Left colon (tissue), 2 donors: ENCODE measurements at places on chromosomes 13 and 19. TPM values are rescaled to one million over a fixed set of nuclear protein-coding genes. Genes with fewer than 3 reads are reported as not detected.

The ETV2 gene
- total RNA-seq: 0.87 TPM

The CYP2A6 gene
- not detected for total RNA-seq

The NLRP7 gene
- total RNA-seq: 0.17 TPM

The TINCR gene
- total RNA-seq: 7.5 TPM

The KLK12 gene
- total RNA-seq: 0.73 TPM

The ZNF14 gene
- 2.8 TPM for total RNA-seq

The GSX1 gene
- total RNA-seq: not detected

The TMEM150B gene
- total RNA-seq: 54.6 TPM

GRCh38 chr19:28305513-28305912, 907.4 kb downstream of the UQCRFS1 start:
- no peak for DNase-seq

DNA sequence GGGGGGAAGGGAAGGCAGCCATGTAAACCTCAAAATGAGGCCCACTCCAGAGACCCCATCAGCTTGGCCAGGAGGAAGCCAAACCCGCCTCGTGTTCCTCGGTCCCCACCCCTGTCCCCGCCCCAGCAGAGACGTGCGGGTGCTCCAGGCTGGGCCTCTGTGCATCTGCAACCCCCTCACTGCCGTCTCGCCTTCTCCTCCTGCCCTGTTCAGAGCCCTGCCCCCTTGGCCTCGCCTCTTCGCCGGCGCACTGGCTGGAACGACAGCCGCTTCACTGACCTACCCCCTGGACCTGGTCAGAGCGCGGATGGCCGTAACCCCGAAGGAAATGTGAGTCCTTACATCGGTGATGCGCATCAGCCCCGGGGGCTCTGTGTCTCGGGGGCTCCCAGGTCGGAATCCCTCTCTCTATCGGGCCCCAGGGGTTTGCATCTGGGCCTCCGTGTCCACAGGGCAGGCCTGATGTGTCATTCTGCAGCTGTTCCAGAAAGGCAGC, 32.2 kb downstream of the TMEM161A start:
- no peak for DNase-seq

- DNase-seq: peak; percentile 42
Observed at GRCh38 chr19:58021541-58022282, 12.1 kb upstream of the ZSCAN1 start.

GRCh38 chr13:84985860-84986259, 813.4 kb downstream of the SLITRK6 start:
- DNase-seq: no peak

GRCh38 chr19:51560339-51560738, 10.7 kb upstream of the ZNF175 start:
- DNase-seq: no peak

GRCh38 chr19:3723883-3724282, 15.7 kb downstream of the TJP3 start:
- no peak for DNase-seq

DNA sequence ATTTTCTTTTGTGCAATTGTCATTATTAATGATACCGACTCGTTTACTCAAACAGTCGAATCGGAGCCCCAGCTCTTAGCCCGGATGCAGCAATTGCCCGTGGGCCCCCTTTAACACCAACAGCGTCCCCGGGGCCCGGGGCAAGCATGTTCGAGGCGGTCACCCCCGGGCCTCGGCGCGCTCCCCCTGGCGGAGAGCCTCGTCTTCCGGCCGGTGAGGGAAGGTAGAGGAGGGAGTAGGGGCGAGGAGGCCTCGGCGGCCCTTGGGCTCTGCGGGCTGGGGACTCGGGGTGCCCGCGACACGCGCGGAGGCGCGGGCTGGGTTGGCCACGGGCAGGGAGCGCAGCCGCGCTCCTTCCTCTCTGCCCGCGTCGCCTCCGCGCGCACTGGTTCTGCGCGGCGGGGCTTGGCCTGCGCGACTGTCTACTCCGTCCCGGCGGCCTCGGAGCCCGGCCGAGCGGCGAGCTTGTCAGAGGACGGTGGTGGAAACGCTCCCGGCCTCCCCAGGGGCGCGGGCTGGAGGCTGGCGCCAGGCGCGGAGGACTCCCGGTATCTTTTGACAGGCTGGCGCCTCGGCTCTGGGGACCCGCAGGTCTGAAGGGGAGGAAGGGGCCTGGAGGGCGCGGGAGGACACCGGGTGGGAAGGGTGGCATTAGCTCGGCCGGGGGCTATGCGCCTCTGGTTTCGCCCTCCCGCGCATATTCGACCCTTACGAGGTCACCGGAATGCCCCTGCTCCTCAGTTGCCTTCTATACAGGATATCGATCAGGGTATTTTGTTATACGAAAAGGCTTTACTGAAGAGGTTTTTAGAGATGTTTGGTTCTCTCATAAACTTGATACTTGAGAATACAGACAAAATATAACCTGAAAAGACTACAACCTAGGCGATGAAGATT, 1.5 kb downstream of the BIVM start:
- peak; percentile 90 for DNase-seq

DNA sequence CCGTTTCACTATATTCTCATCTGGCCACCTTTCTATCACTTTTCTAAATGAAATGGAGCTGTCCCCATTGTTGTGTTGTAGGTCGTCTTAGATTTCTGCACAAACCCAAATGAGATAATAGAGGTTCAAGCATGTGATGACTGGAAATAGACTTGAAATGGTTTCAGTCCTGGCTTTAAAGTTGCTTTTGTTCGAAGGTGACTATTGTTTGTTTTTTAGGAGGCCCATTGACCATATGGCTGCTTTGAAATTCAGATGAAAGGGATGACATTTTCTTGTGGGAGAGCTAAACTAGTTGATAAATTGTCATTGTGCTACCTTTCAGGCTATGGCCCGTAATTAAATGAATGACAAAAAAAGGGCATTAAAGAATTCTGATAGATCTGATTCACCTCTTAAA, 583.7 kb downstream of the GPC6 start:
- no peak for DNase-seq

- DNase-seq: no peak
Observed at GRCh38 chr13:51235186-51235585, 13.0 kb downstream of the FAM124A start.

DNA sequence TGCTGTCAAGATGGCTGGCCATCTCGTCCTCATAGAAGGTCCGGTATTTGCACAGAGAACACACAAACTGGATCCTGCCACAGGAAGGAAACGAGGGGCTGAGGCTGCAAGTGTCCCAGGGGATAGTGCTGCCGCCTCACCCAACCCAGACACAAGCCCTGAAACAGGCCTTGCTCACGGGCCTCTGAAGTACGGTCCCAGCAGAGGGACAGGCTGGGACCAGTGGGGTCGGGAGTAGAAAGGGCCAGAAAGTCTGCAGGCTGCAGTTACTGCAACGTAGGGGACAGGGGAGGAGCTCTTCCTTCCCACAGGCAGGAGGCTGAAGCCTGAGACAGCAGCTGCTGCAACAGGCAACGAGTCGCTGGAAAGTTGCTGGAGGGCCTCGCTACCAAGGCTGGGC, 18.2 kb upstream of the AKAP8 start:
- DNase-seq: no peak

DNA sequence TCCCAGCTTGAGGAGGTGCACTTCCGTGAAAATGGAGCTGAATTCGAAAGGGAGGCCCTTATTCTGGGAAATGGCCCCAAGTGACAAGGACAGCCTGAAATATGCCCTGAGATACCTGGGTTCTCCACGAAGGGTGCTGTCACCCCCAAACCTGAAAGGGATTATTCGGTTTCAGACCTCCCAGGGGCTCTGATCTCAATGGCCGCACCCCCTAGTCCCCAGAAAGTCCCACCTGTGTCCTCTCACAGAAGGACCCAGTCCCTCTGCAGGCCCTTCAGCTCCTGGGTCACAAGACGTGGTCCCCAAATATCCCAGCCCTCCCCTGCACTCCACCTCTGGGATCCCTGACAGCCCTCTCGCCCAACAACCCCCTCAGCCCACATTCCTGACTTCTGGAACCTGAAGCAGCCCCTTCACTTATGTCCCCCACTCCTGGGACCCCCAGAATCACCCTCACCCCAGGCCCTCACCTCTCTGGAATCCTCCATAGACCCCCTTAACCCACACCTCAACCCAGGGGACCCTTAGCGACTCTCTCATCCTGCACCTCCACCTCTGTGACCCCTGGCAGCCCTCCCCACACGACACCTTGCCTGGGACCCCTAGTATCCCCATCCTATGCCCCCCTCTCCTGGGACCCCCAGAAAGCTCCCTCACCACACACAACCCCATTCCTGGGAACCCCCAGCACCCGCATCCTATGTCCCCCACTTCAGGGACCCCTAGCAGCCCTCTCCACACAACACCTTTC, 606 bp downstream of the SYNGR4 start:
- no peak for DNase-seq

- DNase-seq: no peak
Observed at GRCh38 chr19:33813391-33814101, 16.9 kb downstream of the KCTD15 start.

- DNase-seq: no peak
Observed at GRCh38 chr13:114200399-114200911, 21.4 kb downstream of the CFAP97D2 start.

GRCh38 chr13:48976576-48977285, 1.0 kb downstream of the FNDC3A start:
- DNase-seq: peak; percentile 83
